DND-41 (cell line): ENCODE measurements at places on chromosomes 3 and 15.

DNA sequence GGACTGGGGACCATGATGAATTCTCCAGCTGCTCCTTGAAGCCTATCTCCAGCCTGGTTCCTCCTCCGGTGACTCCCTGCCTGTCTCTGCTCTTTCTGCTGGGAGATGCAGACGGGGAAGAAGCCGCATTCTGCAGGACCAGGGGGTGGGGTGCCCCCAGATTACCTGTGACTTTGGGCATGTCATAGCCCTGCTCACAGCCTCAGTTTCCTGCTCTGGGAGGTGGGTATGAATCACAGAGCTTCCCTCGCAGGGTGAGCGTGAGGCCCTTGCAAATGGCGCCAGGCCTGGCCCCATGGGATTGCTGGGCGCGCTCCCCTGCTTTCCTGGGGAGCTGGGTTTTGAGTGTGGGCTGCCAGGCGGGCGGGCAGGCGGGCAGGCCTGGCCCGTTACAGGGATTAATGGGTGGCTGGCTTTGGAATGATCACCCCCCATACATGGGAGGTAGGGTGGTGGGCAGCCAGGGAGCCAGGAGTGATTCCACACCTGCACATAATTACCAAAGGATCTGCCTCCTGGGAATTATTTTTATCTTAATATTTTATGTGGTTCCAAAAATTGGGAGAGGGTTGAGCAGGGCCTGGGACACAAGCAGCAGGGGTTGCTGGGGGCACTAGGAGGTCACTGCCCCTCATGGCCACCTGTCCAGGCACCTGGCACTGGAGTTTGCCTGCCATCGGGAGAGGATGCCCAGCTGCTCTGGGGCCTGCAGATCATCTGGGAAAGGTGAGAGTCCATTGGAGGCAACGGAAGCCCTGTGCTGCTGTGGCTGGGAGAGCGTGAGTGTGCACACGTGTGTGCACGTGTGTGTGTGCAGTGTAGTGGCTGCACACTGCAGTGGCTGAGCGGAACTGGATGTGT lies 106.8 kb downstream of the WNT7A start:
- no peaks in the 10 kb centered on the region for H3K4me1 ChIP-seq
- no peaks in the 10 kb centered on the region for H3K36me3 ChIP-seq
- DNase-seq: no peak
- H3K4me3 ChIP-seq: no peak overlapping the region

GRCh38 chr3:49512781-49513355 lies 41.4 kb upstream of the BSN start:
- H3K27ac ChIP-seq: no peak overlapping the region
- H3K4me1 ChIP-seq: no peaks in the 10 kb centered on the region
- H3K27me3 ChIP-seq: no peaks in the 10 kb centered on the region
- no peak overlapping the region for H3K4me3 ChIP-seq

DNA sequence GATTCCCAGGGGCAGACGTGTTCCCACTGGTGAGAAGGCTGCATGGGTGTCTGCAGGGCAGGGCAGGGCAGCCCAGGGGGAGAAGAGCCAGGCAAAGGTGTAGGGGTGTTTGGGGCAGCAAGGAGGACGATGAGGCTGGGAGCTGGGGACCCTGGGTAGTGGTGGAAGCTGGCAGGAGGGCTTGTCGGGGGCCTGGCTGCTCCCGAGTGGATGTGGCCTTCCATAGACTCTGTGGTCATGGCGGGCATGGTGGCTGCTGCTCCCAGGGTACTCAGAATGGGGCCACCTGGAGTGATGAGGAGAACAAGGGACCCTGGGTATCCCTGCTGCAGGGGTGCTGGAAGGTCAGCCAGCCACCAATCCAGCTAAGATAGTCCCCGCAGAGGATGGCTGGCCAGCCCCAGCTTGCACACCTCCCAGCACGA lies 107.5 kb downstream of the WNT7A start:
- H3K27ac ChIP-seq: no peak overlapping the region
- no peak for DNase-seq
- H3K27me3 ChIP-seq: no peaks in the 10 kb centered on the region

DNA sequence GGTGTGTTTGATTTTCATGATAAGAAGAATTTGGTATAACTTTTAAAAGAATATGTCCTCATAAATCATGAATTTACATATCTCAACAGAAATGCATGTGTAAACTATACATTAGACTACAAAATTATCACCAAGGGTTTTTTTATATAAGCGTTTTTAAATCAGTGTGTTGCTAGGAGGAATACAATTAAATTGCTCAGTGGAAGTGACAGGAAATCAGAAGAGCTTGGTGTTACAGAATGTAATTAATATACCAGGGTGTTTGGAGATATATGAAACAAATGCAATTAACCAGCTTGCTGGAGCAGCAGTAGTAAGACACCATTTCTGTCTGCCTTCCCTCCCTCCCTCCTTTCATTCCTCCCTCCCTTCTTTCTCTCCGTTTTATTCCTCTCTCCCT lies 2.4 kb downstream of the ROBO2 start:
- H3K36me3 ChIP-seq: no peaks in the 10 kb centered on the region
- H3K4me3 ChIP-seq: no peak overlapping the region
- no peaks in the 10 kb centered on the region for H3K27me3 ChIP-seq
- no peak overlapping the region for H3K27ac ChIP-seq

GRCh38 chr3:114839476-114839875 lies 307.6 kb downstream of the ZBTB20 start:
- DNase-seq: no peak
- H3K27me3 ChIP-seq: no peaks in the 10 kb centered on the region
- no peak overlapping the region for H3K27ac ChIP-seq
- H3K4me1 ChIP-seq: no peaks in the 10 kb centered on the region
- no peak overlapping the region for H3K4me3 ChIP-seq

DNA sequence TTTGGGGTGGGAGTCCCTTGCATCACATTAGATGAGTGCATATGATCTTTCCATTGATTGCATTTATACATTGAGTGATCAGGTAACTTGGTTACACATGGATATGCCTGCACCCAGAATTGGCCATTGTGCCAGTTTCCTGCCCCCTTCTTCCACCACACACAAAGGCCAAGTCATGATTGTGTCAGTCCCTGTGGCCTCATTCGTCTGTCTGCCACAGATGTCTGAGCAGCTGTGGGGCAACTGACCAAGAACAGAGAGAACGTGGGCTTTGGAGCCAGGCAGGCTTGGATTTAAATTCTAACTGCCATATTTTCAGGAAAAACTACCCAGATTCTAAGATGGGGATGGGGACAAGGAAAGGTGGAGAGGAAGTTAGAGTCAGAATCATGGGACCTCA lies 27.0 kb downstream of the CCNL1 start:
- H3K4me1 ChIP-seq: peaks cover 8% of the 10 kb centered on the region; the same call in 1 of the 2 replicates
- no peaks in the 10 kb centered on the region for H3K36me3 ChIP-seq

DNA sequence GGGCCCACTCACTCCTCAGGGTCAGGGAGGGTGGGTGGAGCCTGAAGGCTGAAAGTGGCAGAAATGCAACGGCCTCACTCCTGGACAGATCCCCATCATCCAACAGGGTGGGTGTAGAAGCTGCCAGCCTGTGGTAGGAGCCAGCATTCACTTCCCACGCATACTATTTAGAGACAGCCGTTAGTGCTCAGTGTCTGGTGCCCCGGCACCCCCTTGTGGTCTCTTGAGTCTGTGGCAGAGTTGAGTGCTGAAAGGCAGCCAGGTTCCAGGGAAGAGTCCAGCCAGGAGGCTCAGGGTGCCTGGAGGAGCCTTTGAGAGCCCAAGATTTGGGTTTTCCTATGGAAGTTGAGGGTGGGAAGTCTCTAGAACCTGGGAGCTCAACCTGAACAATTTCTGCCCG lies 2.1 kb upstream of the GNAT1 start:
- no peak overlapping the region for H3K4me3 ChIP-seq
- H3K36me3 ChIP-seq: no peaks in the 10 kb centered on the region
- H3K4me1 ChIP-seq: no peaks in the 10 kb centered on the region
- peak; percentile 61 for DNase-seq
- H3K27me3 ChIP-seq: no peaks in the 10 kb centered on the region

DNA sequence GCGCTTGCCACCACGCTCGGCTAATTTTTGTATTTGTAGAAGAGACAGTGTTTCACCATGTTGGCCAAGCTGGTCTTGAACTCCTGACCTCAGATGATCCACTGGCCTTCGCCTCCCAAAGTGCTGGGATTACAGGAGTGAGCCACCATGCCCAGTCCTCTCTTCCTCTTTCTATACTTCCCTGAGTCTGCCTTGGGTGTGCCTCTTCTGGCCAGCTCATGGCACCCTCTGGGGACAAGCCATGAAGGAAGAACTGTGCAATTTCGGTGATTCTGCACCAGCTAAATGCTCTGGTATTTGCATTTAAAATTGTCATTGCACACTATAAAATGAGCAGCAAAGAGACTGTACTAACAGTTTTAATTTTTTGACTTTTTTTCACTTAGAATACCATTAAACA lies 66.6 kb downstream of the IL20RB start:
- DNase-seq: no peak
- H3K27me3 ChIP-seq: peaks cover 4% of the 10 kb centered on the region
- no peaks in the 10 kb centered on the region for H3K4me1 ChIP-seq
- no peak overlapping the region for H3K27ac ChIP-seq
- no peaks in the 10 kb centered on the region for H3K36me3 ChIP-seq
- no peak overlapping the region for H3K4me3 ChIP-seq
